Left ventricle myocardium inferior (tissue), 1 donor: ENCODE measurements at places on chromosomes 2 and 18. TPM values are rescaled to one million over a fixed set of nuclear protein-coding genes. Genes with fewer than 3 reads are reported as not detected.

DNA sequence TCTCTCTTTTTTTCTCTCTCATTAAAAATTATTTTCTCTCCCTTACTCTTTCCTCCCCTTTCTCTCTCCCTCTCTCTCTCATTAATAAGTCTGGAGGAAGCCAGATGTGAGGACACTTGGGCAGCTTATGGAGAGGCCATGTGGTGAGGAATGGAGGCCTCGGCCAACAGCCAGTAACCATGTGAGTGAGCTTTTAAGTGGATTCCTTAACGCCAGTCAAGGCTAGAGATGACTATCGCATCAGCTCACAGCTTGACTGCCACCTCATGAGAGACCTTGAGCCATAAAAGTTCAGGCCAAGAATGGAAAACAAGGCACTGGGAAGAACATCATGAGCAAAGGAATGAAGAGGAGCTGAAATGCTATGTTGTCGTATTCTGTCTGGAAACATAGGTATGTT, 39.1 kb downstream of the ETAA1 start:
- H3K4me3 ChIP-seq: no peak overlapping the region
- H3K27ac ChIP-seq: no peak overlapping the region
- no peaks in the 10 kb centered on the region for H3K4me1 ChIP-seq
- no peaks in the 10 kb centered on the region for H3K36me3 ChIP-seq
- no peak for DNase-seq

- no peaks in the 10 kb centered on the region for H3K4me1 ChIP-seq
- peaks cover 90% of the 10 kb centered on the region for H3K36me3 ChIP-seq
- no peaks in the 10 kb centered on the region for H3K27me3 ChIP-seq
- no peak for DNase-seq
- no peak overlapping the region for H3K4me3 ChIP-seq
Observed at GRCh38 chr2:203185864-203186263, 53.0 kb upstream of the CYP20A1 start.

GRCh38 chr2:66428986-66429612, 5.8 kb upstream of the MEIS1 start:
- peaks cover 85% of the 10 kb centered on the region for H3K27me3 ChIP-seq
- no peaks in the 10 kb centered on the region for H3K36me3 ChIP-seq
- peaks cover 30% of the 10 kb centered on the region for H3K4me1 ChIP-seq

GRCh38 chr2:41116106-41116797, 664.4 kb upstream of the SLC8A1 start:
- no peaks in the 10 kb centered on the region for H3K36me3 ChIP-seq
- no peaks in the 10 kb centered on the region for H3K27me3 ChIP-seq
- peaks cover 5% of the 10 kb centered on the region for H3K4me1 ChIP-seq
- no peak overlapping the region for H3K27ac ChIP-seq
- no peak for DNase-seq

Gene PLGLB1
- total RNA-seq: 2.4 TPM

Gene GKN1
- total RNA-seq: not detected
